Activated CD8-positive, alpha-beta memory T cell treated with anti-CD3 and anti-CD28 coated beads for 1 hour (primary cell): ENCODE measurements at places on chromosomes 2 and 18.

DNA sequence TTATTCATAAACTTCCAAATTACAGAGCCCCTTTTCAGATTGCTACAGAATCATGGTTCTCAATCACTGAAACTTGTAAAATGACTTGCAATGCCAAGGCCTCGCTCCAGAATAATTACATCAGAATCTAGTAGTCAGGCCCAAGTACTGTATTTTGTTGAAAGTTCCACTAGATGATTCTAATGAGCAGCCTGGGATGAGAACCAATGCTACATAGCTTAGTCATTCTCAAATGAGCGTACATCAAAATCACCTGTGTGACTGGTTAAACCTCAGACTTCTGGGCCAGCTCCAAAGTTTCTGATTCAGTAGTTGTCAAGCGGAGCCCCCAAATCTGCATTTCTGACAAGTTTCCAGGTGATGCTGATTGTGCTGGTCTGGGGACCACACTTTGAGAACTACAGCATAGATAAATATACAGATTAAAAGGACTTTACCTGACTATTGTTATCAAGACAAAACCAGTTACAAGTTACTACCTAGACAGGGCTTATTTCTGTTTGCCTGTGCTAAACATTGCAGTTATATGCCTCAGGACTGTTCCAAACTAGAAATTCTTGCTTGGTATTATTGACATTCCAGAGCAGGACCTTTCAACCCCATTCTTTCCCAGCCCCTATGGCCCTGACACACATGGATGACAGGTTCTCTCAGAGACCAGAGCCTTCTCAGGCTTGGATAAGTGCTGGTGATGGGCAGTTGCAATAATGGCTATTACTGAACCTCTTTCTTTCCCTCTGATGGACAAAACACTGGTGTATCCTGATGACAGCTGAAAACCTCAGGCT lies 83.1 kb downstream of the UPP2 start:
- DNase-seq = no peak

GRCh38 chr2:220241423-220241822 lies 614.0 kb downstream of the SLC4A3 start:
- no peak for DNase-seq

DNA sequence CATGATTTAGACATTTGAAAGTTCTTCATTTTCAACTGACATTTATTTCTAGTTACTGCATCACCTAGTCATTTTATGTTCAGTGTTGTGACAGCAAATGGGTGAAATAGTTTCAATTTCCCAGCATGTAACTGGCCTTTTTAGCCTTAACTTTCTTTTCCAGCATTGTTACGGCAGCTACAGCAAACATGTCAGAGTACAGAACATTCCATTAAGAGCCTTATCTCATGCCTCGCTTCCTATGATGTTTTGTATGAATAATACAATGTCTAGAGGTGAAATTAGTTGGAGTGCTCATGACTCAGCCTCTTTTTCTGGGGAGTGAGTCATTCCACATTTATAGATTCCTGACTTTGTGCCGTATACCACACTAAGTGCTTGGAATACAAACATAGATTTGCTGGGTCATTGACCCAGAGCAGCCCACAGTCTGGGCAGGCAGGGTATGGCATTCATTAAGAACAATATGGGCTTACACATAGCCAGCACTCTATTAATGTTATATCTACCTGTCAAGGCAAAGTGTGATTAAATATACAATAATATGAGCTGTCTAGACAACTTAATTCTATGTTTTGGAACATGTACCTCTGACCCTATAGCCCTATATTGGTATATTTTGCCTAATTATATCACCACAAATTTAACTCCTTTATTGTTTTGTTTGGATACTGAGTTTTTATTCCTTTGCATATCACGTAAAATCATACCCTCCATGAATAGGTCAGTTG lies 72.2 kb downstream of the MAP2 start:
- DNase-seq = no peak

- DNase-seq = no peak
Observed at GRCh38 chr18:76042511-76042910, 452.5 kb downstream of the ZNF516 start.

- no peak for DNase-seq
Observed at GRCh38 chr2:157301307-157301706, 24.3 kb downstream of the ERMN start.

- no peak for DNase-seq
Observed at GRCh38 chr2:239644011-239644410, 243.2 kb upstream of the HDAC4 start.

DNA sequence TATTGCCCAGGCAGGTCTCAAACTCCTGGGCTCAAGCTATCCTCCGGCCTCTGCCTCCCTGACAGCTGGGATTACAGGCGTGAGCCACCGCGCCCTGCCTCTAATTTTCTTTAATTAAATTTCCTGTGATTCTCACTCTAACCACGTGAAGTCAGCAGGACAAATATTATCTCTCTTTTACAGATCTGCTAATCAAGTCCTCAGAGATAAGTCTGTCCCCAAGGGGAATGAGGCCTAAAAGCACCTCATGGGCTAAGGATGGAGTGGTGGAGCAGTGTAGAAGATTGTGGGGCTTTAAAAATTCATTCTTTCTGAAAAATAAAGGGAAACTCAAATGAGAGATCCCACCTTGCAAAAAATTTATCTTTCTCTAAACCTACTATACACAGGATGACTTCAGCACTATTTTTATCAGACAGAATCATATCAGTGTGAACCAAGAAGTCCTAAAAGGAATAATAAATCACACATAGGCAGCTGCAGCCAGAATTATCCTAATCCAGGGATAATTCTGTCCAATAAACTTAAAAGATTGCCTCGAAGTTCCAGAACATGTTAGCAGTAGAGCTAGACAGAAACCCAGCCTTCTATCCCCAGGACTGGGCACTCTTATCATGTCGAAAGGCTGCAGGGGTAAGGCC lies 38.3 kb upstream of the BMPR2 start:
- no peak for DNase-seq

DNA sequence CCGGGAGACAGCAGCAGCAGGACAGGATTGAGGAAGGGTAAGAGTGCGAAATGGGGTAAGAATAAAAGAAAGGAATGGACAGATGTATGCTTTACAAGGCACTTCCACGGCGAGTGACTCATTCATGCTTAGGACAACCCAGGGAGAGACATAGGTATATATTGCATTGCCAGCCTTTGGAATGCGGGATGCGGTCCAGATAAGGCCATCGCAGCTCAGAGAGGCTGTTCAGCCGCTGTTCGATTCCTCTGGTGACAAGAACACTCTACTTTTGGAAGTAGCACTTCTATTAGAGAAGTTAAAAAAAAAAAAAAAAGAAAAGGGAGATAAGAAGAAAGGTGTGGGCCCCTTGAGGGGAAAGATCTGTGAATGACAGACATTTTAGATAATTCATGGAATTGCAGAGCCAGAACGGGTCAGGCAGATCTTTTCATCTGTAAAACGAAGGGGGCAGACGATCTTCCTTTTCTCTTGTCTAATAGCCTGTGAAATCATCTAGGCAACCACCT lies 819 bp upstream of the NCOA1 start:
- no peak for DNase-seq

DNA sequence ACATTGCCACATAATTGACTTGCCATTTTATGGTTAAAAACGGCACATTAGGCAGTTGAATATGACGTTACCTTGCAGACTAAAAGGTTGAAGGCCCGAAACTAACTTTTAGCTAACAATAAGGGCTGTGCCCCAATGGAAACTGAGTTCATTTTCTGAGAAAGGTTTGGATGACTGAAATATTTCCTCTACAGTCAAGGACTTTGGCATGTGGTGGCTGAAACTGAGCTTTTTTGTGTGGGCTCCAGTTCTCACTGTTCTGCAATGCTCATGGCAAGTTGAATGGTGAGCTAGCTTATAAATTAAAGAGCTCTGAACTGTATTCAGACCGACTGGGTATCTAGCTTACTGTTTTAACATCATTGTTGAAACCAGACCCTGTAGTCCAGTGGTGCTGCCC lies 23.8 kb upstream of the TXNDC2 start:
- no peak for DNase-seq

DNA sequence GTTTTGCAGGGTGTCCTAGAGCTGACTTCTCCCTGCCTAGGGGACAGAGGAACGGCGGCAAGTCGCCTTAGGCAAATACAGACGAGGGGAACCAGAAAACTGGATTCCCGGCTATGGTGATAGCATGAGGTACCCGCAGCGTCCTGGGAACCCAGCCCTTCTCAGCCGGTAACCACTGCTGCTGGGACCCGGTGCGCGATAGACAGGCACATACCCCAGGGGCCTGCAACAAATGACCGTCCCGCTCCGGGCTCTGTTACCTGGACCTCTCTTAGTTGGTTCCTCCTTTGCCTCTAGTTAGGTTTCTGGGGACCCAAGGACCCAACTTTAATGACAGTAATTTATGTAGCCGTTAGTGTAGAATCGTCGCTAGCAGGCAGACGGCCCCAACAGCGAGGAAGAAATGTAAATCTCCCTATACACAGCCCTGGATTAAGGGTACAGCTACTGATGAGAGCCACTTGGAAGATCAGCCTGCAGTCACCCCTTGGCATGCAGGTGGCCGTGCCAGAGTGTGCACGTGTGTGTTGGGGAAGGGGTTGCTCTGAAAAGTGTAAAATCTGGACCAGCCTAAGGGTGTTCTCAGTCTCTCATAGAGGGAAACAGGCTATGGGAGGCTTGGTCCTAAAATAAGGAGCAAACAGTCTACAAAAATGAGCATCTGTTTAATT lies 819 bp upstream of the SERPINE2 start:
- DNase-seq = no peak

GRCh38 chr18:48615566-48616401 lies 77.0 kb downstream of the CTIF start:
- no peak for DNase-seq

DNA sequence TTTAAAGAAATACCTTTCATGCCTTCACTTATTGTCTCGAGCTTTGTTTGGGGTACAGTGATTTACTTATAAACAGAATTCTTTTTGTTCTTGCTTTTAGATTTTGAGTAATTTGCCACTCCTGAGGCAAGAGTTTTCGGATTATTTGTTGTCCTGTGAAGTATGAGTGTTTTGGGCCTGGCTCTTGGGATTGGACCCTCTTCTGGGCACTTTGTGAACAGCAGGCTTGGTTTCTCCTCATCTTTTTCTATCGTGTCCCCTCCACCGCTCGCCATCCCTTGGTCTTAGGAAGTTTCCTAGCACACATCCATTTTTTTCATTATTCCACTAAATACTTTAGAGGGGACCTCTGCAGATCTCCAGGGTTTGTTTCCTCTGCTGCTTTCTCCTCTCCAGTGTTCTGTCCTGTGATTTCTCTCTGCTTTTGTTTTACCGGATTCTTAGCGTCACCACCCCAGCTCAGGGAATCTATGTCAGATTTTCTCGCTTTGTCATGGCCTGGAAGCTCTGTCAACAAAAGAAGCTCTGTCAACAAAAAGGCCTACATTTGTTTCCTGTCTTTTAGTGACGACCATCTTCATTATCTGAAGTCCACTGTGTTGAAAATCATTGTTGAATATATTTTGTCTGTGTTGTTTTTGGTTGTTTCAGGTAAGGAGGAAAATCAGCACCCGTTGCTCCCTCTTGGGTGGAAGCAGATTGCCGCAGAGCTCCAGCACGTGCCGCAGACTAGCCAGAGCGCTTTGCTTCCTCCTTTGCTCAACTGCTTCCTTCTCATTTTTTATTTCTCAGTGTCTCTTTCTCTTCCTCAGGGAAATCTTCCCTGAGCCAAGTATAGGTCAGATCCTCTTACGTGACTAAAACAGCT lies 27.8 kb downstream of the ANKRD62 start:
- DNase-seq = no peak

DNA sequence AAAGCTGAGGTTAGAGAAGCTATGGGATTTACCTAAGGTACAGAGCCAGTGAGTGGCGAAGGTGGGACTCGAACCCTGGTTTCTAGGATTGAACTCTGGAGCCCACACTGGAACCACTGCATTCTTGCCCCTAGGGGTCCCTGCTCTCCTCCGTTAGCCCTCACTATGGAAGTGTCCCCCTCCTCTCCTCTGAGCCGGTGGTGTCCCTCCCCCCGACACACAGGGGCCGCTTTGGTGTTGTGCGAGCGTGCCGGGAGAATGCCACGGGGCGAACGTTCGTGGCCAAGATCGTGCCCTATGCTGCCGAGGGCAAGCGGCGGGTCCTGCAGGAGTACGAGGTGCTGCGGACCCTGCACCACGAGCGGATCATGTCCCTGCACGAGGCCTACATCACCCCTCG lies 8.5 kb upstream of the GMPPA start:
- no peak for DNase-seq

- DNase-seq = no peak
Observed at GRCh38 chr2:165274698-165275097, 35.5 kb downstream of the SCN2A start.

GRCh38 chr2:42338567-42339190 lies 22.3 kb downstream of the COX7A2L start:
- no peak for DNase-seq

DNA sequence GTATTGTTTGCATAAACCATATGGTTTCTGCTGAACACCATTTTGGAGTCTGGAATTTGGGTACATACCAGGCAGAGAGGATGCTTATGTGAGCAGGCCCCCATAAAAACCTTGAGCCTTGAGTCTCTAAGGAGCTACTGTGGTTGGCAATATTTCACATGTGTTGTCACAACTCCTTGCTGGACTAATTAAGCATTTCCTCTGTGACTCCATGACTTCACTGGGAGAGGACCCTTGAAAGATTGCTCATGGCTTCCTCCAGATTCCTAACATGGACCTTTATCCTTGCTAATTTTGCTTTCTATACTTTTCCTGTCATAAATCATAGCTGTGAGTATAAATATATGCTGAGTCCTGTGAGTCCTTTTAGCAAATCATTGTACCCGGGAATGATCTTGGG lies 7.6 kb upstream of the COQ10B start:
- DNase-seq = no peak

DNA sequence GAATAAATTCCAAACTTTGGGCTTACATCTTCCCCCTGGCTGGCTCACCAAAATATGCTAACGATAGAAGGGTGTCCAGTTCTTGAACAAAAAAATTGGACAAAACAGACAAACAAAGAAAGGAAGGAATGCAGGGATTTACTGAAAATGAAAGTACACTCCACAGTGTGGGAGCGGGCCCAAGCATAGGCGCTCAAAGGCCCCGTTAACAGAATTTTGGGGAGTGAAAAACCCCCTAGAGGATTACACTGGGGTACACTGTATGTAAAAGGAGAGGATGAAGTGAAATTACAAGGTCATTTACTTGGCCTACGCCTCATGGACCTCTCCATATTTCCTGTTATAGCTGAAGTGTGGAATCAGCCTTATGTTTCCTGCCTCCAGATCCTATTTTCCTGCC lies 899.7 kb downstream of the DSC3 start:
- DNase-seq = no peak

DNA sequence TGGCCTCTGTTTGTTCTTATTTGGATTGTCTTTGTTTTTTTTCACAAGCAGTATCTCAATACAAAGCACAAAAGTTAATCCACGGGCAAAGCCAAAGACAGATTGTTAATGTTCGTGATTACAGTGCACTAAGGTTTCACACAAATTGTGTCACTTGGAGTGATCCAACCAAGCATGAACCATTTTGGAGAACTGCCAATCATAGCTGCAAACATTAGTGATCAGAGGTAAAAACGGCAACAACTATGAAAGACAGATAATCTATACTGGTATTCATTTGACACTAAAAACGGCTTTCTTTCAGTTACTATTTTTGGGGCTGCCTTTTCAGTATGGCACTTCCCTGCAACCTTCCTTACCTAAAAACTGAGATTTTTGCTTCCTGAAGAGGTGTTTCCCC lies 213.1 kb upstream of the GULP1 start:
- DNase-seq = no peak
